ENCODE measurements at places on chromosomes 4 and X. TPM values are rescaled to one million over a fixed set of nuclear protein-coding genes. Genes with fewer than 3 reads are reported as not detected.

The ERVMER34-1 gene
- total RNA-seq: 1.7 TPM

The CLDN2 gene
- not detected for total RNA-seq

DNA sequence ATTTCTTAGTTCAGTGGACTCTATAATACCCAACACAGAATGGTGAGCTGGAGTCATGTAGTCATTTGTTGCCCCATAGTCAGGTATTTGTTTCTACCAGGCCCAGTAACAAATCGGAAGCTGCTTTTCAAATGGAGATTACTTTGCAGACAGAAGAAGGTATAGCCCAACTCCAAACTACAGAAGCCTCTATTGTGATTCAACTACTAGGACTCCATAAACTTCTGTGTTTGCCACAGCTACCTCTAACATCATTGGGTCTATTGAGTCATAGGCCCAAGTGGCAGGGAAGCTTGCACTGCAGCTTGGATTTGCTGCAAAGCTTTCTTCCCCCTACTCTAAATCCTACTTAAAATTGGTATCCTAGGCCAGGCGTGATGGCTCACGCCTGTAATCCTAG lies 148.8 kb upstream of the STK26 start:
- H3K27ac ChIP-seq: no peak overlapping the region
- no peaks in the 10 kb centered on the region for H3K36me3 ChIP-seq
- no peak for DNase-seq
- H3K27me3 ChIP-seq: no peaks in the 10 kb centered on the region
- no peak overlapping the region for H3K4me3 ChIP-seq

DNA sequence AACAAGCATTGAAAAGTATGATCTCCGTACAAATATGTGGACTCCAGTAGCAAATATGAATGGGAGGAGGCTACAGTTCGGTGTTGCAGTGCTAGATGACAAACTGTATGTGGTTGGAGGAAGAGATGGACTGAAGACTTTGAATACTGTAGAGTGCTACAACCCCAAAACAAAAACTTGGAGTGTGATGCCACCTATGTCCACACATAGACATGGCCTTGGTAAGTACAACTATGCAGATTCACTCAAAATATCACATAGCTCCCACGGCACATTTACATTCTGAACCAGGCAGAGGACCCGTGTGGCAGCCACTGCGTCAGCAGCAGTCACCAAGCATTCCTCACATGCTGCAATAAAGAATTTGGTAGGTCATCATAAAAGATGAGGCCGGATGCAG lies 41.3 kb downstream of the KLHL5 start:
- no peak overlapping the region for H3K4me3 ChIP-seq
- H3K27me3 ChIP-seq: no peaks in the 10 kb centered on the region
- no peak for DNase-seq
- H3K36me3 ChIP-seq: peaks cover 11% of the 10 kb centered on the region

DNA sequence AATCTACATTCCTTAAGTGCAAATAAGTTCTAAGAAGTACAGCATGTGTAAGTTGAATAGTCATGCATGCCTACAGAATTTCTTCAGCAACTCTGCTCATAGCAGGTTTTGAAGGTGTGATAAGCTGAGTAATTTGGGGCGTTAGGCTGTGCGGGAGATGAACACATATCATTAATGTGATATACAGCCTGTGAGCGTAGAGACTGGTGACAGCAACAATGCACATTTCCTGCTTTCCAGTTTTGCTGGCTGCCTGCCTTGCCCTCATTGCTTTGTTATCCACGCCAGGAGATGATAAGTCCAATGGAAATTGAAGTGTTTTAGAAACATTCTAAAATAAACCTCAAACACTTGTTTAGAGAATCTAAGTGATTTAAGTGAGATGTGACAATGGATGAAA lies 1709.4 kb downstream of the ARAP2 start:
- no peak overlapping the region for H3K27ac ChIP-seq
- DNase-seq: no peak
- H3K4me3 ChIP-seq: no peak overlapping the region
- H3K4me1 ChIP-seq: no peaks in the 10 kb centered on the region

DNA sequence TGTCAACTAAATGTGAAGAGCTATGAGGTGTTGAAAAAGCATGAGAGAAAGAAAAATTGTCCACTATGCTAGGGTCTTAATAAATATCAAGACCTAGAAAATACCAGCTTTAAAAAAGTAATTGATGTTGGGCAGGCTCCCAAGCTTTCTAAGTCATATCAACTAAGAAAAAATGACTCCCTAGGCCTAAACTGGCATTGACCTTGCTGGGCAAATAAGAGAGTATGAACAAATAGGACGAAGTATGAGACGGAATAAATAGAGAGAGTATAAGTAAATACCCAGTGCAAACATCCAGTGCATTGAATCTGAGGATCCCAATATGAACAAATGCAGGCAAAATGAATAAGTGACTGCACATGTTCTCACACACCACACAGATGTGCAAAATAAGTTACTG lies 3.2 kb downstream of the KDR start:
- peaks cover 11% of the 10 kb centered on the region for H3K4me1 ChIP-seq
- H3K27ac ChIP-seq: no peak overlapping the region
- H3K27me3 ChIP-seq: 0 out of 2 replicates have a peak, but pooled peaks cover 4% of the 10 kb centered on the region
- H3K36me3 ChIP-seq: no peaks in the 10 kb centered on the region
- peak; percentile 45 for DNase-seq
- H3K4me3 ChIP-seq: no peak overlapping the region
